ENCODE measurements at places on chromosomes 12 and 14. TPM values are rescaled to one million over a fixed set of nuclear protein-coding genes. Genes with fewer than 3 reads are reported as not detected.

Gene DTX3
- 17.8 TPM for total RNA-seq

Gene EFS
- total RNA-seq, result not detected

Gene FBXL14
- total RNA-seq, result 27.5 TPM

Gene PHC1
- 12.3 TPM for total RNA-seq

Gene ZDHHC22
- not detected for total RNA-seq

Gene BDKRB1
- total RNA-seq, result not detected

Gene NIN
- 104 TPM for total RNA-seq

Gene GON7
- 24.6 TPM for total RNA-seq

Gene CFAP54
- 1.2 TPM for total RNA-seq
